COLO829 (cell line): ENCODE measurements at places on chromosomes 7 and 10.

- no peak for DNase-seq
These were observed 491.1 kb upstream of the AKR1E2 start for GRCh38 chr10:4334871-4335270.

- DNase-seq, result no peak
These were observed 32.6 kb upstream of the HERPUD2 start for GRCh38 chr7:35727571-35727970.

DNA sequence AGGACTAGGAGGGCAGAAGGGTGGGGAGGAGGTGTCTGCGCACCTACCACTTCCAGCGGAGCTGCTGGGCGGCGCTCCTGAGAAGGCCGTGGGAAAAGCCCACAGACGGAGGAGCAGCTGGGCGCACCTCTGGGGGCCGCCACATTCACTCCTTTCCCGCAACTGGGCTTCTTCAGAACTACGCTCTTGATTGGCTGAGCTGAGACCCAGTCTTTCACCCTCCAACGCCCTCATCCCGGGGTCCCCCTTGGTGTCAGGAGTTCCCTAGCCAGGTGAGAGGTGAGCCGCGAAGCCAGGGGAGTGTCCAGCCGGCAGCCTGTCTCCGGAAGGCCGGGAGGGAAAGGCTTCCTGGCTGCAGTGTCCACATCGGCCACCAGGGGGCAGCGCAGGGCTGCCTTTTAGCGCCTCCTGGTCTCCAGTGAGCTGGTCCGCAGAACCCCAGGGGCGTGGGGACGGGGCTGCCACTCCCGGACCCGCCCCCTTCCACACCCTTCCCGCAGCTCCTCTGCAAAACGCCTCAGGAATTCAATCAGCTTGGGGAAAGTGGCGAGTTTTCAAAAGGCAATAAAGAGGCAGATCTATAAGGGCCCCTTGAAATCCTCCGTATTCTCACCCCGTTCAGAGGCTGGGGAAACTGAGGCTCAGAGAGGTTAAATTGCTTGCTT lies 98.8 kb downstream of the CHST15 start:
- peak; percentile 41 for DNase-seq

GRCh38 chr7:101845974-101846373 lies 28.5 kb downstream of the CUX1 start:
- DNase-seq, result no peak

DNA sequence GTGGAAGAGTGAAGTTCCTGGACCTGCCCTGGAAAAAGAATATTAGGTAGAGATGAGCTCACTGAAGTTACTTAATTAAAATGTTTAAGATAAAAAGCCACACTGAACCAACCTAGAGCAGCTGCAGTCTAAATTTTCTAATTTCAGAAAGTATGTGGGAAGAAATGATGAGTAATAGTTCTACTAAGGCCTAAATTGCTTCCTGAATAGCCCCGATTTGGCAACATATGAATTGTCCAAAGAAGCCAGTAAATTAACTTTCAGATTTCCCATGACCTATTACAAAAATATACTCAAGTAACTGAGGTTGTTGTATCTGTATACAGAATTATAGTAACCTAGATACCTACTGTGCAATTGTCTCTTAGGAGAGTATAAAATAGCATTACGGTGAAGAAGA lies 312.6 kb downstream of the IPMK start:
- DNase-seq, result no peak

DNA sequence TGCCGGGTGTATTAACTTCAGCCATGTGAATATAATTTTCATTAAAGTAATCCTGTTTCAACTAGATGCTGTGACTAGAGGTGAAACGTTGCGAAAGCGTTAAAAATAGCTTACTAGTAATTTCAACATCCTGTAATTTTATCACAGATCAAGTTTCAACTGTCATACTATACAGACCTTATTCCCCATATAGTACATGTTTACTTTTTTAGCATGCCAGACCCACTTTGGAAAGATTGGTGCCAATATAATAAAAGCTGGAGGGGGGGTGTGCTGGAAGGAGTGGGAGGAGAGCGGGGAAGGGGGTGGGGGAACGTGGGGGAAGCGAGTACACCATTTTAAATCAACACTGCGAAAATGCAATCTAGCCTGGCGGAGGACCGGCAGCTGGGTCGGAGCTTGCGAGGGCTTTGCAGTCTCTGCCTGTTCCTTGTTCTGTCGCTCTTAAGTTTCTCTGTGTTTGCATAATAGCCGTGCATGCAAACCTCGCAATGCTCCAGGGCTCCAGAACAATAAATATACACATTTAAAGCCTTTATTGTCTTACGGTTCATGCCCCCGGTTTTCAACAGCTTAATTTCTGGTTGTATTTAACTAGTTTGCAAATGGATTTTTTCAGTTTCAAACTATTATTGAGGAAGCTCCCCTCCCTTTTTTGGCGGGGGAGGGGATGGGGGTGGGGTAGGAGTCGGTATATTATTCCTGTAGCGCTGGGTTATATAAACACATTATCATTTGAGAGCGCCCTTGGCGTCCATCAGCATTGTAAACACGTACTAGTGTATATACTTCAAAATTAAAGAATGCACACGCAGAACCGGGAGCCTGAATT lies 1.3 kb upstream of the ARID5B start:
- DNase-seq, result no peak

DNA sequence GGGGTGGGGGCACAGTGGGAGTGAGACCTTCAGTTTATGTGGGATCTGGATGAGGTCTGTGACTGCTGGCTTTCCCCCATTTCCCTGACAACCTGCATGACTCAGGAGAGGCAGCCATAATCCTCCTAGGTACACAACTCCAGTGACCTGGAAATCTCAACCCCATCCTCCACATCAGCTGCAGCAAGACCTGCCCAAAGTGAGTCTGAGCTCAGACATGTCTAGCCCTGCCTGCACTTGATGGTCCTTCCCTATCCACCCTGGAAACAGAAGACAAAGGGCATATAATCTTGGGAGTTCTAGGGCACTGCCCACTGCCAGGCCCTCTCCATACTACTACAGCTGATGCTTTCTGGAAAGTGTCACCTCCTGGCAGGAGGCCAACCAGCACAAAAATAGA lies 75.6 kb downstream of the GRM8 start:
- no peak for DNase-seq

DNA sequence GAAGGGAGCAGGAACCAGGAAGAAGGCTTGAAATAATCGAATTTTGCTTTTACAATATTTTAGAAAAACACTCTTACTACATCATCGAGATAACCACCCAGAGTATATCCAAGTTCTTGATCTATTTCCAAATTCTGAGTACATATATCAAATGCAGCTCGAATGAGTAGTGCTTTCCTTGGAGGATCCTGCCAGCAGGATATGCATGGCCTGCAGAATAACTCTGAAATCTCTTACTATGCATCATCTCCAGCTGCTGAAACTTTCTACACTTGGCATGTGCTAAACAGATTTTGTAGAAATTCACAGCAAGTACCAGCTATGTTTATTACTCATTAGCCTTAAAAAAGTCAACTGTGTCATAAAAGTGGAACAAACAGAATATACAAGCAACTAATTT lies 44.0 kb upstream of the ANK3 start:
- DNase-seq, result no peak

GRCh38 chr10:68047122-68047521 lies 28.0 kb downstream of the HERC4 start:
- DNase-seq, result no peak

GRCh38 chr10:42976351-42977031 lies 100.4 kb upstream of the RET start:
- no peak for DNase-seq

GRCh38 chr7:91182819-91183764 lies 81.1 kb upstream of the FZD1 start:
- DNase-seq, result no peak

- no peak for DNase-seq
These were observed 48.8 kb downstream of the ARHGAP22 start for GRCh38 chr10:48556065-48556464.

GRCh38 chr7:131839967-131840690 lies 283.7 kb upstream of the PODXL start:
- DNase-seq, result no peak

- DNase-seq, result no peak
These were observed 8.4 kb downstream of the LHPP start for GRCh38 chr10:124469956-124470484.

DNA sequence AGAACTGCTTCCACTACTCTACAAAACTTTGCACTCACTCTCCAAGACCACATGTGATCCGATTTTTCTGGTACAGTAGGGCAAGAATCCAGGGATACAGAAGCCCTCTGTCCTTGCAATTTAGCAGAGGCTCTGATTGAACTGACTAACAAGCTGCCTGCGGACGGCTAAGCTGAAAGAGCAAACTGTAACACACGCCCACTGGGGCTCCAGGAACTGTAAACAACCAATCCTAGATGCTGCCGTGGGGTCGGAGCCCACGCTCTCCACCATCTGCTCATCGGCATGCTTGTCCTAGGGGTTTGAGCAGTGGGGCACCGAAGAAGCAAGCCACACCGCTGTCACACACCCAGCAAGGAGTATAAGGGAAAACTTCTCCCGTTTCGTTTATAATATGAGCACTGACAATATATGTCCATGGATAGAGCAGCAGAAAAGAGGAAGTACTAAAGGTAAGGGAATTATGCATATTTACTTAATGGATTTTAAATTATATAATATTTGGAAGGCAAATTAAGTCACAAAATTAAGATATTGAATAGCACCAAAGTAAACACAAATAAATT lies 634.4 kb upstream of the POT1 start:
- DNase-seq, result peak; percentile 42

DNA sequence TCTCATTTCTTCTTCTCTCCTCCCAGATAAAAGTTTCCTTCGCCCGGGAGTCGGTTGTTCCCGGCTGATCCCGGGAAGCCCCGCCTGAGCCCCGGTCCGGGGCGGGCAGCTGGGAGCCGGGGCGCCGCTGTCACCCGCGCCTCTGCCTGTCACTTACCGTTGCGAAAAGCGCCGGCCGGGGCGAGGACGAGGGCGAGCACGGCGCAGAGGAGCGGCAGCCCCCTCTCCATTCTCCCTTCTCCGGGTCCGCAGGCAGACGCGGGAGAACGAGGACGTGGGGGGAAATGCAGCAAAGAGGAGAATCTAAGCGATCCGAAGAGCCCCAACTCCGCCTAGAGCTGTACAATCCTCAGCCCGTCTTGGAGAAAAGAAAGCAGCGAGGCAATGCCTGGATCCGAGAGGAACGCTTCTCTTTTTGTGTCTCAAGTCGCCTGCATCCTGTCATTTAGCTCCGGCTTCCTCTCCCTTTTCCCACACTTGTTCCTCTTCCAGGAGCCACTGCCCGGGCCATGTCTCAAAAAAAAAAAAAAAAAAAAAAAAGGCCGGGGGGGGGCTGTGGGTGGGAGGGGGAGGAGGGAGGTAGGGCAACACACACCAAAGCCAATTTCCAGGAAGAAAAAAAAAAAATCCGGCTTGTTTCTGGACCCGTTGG lies at the start of gene NRP1:
Gene NRP1, minus strand, starts transcription at position 515 of the 652 bp plus-strand sequence. Its CDS starts 285 bp downstream, at position 230.
- DNase-seq, result no peak

DNA sequence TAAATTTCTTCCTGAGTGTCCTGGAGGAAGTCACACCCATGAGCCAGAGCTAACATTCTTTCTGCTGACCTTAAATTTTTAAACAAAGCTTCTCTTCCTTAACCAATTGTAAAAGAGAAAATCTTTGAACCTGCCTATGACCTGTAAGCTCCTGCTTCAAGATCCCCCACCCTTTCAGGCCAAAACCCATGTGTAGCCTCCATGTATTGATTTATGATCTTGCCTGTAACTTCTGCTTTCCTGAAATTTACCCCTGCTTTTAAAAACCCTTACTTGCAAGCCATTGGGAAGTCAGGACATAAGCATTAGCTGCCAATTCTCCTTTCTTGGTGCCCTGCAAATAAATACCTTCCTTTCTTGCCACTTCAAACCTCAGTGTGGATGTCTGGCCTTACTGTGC lies 68.5 kb upstream of the HECTD2 start:
- DNase-seq, result no peak

GRCh38 chr10:62850646-62851045 lies 34.5 kb upstream of the EGR2 start:
- DNase-seq, result no peak

DNA sequence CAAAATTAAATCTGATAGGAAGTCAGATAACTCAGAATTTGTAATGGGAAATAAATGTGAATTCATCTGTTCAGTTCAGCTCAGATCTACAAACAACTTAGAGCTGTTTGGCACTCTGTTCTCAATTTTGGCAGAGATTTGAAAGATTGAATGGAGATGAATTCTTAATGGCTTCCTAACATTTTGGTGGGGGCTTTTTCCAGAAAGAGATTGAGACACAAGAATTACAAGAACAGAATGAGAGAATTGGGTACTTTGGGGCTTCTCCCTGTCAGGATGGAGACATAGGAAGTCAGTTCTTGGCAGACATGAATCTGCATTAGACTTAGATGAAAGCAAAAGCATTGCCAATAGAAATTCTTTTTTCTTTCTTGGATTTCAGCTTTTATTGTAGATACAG lies 39.0 kb upstream of the PTPRZ1 start:
- DNase-seq, result no peak

- DNase-seq, result no peak
These were observed 24.8 kb upstream of the ZNF800 start for GRCh38 chr7:127417346-127417745.
